MG63 (cell line): ENCODE measurements at places on chromosomes 2 and 18.

GRCh38 chr18:64149916-64150438 lies 1.1 kb upstream of the LINC00305 start:
- DNase-seq, result no peak

GRCh38 chr2:232459419-232460035 lies 3.6 kb downstream of the ALPI start:
- DNase-seq, result no peak

DNA sequence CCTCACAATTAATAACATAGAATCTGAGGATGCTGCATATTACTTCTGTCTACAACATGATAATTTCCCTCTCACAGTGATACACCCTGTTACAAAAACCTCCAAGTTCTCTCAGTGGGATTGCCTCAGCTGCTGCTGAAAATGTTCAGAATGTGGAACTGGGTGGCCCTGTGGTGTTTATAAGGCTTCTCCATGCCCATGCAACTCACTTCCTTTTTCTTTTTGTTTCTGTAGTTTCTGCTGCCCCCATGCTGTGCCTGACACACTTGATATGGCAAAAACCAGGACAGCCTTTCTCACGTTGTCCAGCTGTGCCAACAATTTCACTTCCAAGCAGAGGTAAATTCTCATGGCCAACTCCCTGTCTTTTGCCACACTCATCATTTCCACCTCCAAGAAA lies 206.2 kb downstream of the RPIA start:
- no peak for DNase-seq

- peak; percentile 31 for DNase-seq
These were observed 39.0 kb upstream of the MAL start for GRCh38 chr2:94986392-94986963.

DNA sequence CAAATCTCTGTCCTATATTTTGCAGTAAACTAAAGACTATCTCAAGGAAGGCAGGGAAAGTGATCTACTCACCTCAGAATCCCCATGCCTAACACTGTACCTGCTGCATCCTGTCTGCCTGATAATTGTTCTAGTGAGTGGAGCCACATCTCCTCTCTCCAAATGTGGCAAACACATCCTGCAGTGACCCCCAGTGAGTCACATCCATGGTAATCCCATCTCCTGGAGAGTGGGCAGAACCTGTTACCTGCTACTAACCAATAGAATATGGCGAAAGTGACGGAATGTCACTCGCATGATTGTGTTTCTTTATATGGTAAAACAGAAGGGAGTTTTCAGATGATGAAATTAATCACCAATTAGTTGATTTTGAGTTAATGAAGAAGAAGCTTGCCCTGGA lies 353.8 kb upstream of the DLGAP1 start:
- no peak for DNase-seq

DNA sequence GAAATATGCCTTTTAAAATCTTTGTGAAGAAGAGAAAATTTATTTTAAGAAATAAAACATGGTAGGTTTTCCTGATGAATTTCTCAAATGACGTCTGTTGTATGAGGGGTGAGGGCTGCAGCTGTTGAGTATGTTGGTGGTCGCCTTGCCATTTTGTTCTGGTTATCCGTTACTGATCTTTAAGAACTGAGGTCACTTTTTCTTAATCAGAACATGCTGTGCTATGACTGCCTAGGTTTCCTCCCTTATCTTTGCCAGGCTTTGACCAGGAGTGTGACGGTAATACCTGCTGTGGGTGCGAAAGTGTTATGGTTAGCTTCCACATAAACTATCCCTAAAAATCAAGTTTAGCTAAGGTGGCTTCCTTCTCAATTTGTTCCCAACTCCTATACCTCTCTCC lies 176.9 kb downstream of the DIS3L2 start:
- no peak for DNase-seq

GRCh38 chr2:152453129-152453911 lies 118.3 kb downstream of the FMNL2 start:
- no peak for DNase-seq

DNA sequence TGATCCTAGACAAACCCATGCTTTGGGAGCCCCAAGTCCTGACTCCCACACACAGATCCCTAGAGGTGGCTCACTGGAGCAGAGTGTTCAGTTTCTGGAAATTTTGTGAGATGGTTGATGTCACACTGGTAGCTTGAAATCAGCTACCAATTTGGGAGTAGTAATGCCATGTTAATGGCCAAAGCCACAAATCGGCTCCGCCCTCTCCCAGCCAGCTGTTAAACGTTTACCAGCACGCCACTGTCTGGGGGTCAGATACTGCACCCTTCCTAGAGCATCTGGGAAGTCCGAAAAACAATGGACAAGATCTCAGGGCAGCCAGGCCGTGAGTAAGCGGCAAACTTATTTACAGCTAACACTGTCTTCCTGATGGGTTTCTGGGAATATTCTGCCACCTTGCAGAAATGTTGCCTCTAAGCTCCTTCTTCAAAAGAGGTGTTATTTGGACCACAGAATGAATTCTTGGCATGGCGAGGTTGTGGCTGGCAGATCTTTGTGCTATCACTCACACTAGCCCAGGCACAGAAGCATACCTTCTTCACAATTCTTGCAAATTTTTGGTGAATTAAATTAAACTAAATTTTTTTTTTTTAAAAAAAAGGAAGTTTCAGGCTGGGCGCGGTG lies 60.2 kb upstream of the FZD7 start:
- no peak for DNase-seq
